ENCODE measurements at places on chromosomes 1 and 21.

- DNase-seq: no peak
Measured at GRCh38 chr1:110508028-110508940, 10.7 kb downstream of the KCNA10 start.

DNA sequence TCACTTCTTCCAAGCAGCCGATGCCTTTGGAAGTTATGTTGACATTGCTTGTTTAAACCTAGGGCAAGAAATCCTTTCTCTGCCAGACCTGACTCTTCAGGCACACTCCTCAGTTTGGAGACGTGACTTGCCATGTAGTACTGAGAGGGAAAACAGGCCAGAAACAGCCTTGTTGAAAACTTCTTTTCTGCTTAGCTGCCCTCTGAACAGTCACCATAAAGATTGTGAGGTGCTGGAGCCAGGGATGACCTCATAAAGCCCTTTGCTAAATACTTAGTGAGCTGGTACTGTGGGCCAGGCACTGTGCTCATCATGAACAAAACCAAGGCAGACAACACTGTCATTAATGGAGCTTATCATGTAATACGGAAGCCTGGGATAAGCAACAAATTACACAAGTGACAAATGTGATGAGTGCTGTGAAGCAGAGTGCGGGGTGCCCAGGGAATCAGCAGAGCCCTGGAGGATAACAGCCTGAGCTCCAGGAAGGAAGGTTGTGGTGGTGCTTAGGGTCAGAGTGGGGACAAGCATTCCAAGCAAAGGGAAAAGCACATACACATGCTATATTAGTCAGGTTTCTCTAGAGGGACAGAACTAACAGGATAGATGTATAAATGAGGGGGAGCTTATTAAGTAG lies 42.4 kb downstream of the MTARC1 start:
- DNase-seq: no peak

GRCh38 chr1:34166191-34166624 lies 1.2 kb upstream of the CSMD2 start:
- DNase-seq: no peak

DNA sequence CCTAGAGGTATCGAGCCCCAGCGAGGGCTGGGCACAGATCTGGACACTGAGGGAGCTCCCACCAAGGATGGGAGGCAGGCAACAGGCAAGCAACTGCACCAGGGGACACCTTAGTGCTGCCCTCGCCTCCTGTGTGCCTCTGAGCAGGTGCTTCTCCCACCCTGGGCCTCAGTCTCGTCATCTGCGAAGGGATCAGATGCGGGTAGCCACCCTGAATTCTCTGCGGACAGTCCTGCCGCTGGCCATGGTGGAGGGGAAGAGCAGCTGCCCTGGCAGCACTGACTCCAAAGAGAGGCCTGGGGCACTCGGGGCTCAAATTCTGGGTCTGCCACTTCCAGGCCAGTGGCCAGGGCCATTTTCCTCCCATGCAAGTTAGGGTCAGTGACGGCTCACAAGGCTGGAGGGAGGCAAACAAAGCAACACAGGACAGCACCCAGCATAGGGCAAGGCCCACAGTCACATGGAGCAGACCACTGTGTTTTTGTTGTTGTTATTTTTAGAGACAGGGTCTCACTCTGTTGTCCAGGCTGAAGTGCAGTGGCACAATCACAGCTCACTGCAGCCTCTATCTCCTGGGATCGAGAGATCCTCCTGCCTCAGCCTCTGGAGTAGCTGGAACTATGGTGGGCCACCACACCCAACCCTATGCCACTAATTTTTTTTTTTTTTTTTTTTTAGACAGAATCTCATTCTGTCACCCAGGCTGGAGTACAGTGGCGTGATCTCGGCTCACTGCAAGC lies 7.1 kb upstream of the SDC3 start:
- DNase-seq: no peak

DNA sequence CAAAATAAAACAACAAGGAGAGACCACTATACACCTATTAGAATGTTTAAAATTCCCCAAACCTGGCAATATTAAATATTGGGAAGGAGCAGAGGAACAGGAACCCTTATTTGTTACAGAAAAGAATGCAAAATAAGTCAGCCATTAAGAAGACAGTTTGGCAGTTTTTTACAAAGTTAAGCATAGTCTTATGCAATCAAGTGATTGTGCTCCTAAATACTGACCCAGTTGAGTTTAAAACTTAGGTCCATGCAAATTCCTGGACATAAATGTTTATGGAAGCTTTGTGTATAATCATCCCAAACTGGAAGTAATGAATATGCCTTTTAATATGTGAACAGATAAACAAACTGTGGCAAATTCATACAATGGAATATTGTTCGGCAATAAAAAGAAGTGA lies 72.9 kb upstream of the RGS4 start:
- no peak for DNase-seq

GRCh38 chr1:23473037-23473800 lies 10.8 kb downstream of the ASAP3 start:
- DNase-seq: no peak

DNA sequence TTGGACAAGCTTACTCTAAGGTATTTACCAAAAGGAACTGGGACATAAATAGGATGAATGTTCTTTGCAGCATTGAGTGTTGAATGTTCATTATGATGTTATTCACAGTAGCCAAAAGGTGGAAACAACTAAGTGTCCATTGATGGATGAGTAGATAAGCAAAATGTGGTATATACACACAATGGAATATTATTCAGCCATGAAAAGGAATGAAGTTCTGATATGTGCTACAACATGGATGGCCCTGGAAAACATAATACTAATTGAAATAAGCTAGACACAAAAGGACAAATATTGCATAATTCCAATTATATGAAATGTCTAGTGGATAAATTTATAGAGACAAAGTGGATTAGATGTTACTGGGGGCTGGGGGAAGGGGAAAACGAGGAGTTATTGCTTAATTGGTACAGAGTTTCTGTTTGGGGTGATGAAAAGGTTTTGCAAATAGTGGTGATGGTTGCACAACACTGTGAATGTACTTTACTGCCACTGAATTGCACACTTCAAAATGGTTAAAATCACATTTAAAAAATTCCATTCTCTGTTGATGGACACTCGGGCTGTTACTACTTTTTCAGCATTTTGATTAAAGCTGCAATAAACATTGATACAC lies 2.9 kb downstream of the MTARC1 start:
- no peak for DNase-seq

DNA sequence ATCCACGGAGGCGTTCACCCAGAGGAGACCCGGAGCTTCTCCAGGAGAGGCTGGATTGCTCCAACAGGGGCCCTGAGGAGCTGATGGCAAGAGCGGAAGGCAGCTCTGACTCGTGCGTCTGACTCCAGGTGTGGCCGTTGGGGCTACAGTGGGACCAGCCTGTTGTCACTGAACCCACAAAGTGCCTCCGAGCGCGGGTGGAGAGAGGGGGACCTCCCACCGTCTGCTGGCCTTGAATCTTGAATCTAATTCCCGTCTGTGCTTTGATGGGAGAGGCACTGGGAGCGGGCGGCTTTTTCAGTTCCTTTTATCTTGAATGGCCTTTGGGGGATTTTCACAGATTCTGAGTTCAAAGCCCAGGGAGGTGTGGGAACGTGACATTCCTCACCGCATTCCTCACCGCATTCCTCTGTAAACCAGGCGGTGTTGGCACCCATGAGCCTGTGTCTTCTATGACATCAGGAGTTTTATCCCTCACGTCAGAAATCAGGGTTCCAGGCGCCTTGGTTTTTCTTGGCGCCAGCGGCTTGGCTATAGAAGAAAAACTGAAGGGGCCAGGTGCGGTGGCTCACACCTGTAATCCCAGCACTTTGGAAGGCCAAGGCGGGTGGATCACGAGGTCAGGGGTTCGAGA lies 39.2 kb upstream of the COL18A1 start:
- no peak for DNase-seq

DNA sequence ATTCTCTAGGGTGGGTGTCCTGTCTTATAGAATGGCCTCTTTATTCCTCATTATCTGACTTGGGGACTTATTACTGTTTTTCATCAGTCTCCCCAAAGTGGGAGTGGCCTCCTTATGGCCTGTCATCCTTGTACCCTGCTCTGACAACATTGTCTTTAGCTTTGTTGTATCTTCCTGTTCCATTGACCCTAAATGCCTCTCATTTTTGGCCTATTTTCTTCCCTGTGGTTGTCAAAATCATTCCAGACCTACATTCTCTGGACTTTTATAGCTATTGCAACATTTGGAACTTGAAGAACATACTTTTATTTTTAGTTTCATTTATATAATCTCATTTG lies 9.7 kb downstream of the SFT2D2 start:
- DNase-seq: no peak

GRCh38 chr1:238639861-238640260 lies 746.5 kb upstream of the CHRM3 start:
- DNase-seq: no peak

GRCh38 chr1:3036447-3037280 lies 15.4 kb downstream of the ACTRT2 start:
- DNase-seq: no peak

GRCh38 chr21:30600787-30601186 lies at the start of gene KRTAP22-1:
TSS of gene KRTAP22-1 (plus strand) at chr21:30601087.
- no peak for DNase-seq

DNA sequence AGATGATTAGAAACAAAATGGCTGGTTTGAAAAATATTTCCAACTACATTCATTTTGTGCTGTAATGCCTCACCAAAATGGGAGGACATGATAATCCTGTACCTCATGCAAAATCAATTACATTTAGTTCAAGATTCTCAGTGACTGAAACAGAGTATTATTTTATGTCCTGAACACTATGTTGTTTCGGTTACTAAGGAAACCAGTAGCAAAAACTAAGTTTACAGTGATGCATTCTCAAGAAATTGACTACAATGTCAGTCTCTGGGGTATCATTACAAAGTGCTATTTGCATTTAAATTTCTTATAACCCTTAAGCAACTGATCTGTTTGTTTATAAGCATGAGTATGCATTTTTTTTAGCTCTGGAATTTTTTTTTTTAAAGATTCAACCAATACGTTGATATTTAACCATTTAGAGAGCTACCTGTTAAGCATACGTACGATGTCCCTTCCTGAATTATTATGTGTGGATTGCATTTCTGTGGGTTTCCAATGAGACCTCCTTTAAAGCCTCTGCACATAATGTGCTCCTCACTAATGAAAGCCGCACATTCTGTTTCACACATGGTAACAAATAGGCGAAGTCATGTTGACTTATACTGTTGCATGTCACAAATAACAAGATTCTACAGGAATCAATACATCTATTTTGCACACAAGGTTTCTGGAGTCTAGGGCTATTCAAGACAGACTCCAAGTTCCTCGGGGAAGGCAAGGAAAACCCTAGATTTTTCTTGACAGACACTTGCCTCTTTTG lies 1035.7 kb downstream of the ADGRL2 start:
- DNase-seq: no peak

DNA sequence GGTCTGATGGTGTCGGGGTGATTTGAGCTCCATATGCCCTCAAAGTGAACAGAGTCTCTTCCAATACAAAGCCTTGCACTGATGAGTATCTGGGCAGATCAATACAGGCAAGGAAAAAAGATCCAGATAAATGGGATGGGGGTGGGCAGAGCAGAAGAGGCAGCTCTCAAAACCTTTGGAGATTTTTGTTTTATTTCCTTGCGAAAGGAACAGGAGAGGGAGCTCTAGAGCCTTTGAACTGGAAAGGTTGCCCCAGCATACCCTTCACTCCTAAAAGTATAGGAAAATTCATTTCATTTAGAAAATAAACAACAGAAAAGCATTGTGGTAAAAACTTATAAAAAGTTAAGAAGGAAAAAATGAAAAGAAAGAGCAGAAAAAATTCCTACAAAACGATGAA lies 31.4 kb upstream of the OLIG2 start:
- DNase-seq: no peak

- no peak for DNase-seq
Measured at GRCh38 chr1:163747855-163748254, 426.1 kb downstream of the NUF2 start.

- DNase-seq: no peak
Measured at GRCh38 chr21:43361493-43362296, 65.2 kb downstream of the SIK1 start.

GRCh38 chr1:227411066-227411465 lies 92.8 kb upstream of the CDC42BPA start:
- no peak for DNase-seq

DNA sequence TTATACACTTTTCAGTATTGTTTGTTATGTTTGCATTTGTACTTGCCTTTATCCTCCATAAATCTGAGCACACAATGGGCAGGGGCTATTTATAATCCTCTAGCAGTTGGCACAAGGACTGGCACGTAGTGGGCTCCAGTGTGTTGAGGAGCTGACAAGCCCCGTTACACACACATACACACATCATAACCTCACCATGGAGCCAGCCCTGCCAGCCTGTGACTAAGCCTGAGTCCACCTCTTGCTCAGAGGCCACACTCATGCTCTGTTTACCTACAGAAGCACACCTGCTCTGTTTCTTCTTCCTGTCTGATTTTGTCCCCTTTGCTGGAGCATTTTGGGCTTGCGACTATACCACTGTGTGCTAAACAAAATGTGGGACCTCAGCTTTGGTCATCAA lies 64.5 kb upstream of the SPATA6 start:
- DNase-seq: no peak

GRCh38 chr21:37862536-37862935 lies 53.7 kb downstream of the KCNJ6 start:
- no peak for DNase-seq

- DNase-seq: no peak
Measured at GRCh38 chr1:84742653-84743052, 52.4 kb upstream of the SSX2IP start.

GRCh38 chr21:36535618-36536241 lies 55.8 kb upstream of the CLDN14 start:
- DNase-seq: no peak

DNA sequence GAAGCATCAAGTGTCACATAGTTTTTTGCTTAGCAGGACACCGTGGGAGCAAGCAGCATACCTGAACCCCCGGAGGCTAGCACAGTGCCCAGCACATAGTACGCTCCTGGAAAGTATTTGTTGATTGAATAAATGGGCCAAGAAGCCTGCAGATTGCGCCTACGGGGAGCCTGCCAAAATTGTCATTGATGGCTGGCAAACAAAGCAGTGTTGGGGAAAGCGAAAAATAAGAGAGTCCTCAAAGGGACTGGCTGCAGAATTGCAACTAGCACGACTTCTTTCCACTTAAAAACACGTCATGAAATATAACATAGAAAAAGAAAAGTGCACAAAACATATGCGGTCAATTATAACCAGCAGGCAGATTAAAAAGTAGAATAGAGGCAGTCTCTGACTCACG lies 125.2 kb upstream of the GALNT2 start:
- no peak for DNase-seq

DNA sequence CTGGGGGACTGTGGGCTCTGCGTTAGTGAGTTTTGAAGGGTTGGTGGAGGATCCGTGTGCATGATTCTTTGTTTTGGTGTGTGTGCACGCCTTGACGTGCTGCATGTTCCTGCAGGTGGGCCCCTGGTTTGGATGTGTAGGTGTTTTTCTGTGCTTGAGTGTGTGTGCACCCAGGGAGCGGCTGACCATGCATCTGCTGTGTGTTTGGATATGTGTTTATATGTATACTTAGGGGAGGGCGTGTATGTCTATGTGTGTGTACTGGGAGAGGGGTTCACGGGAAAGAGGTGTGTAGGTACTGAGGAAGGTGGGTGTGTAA lies 1.1 kb downstream of the VANGL2 start:
- DNase-seq: no peak

- no peak for DNase-seq
Measured at GRCh38 chr1:40877698-40878097, 15.5 kb upstream of the CITED4 start.

- no peak for DNase-seq
Measured at GRCh38 chr1:109112056-109112651, 1.8 kb upstream of the ELAPOR1 start.

GRCh38 chr1:36122062-36123030 lies 2.7 kb downstream of the COL8A2 start:
- DNase-seq: no peak

GRCh38 chr1:232940262-232940661 lies 10.1 kb upstream of the NTPCR start:
- no peak for DNase-seq

Measured in stimulated activated CD4-positive, alpha-beta T cell treated with anti-CD3 and anti-CD28 coated beads, Interleukin-12 subunit alpha, Interleukin-12 subunit beta, amount 100 ng/mL, for 48 hours (primary cell).